Pancreas (tissue), 10 donors: ENCODE measurements at places on chromosomes 3 and 15. TPM values are rescaled to one million over a fixed set of nuclear protein-coding genes. Genes with fewer than 3 reads are reported as not detected.

LINGO1 gene
- 2.0 TPM for total RNA-seq

CHRNA5 gene
- 2.0 TPM for total RNA-seq

MAGI1 gene
- 45.1 TPM for total RNA-seq

OIP5 gene
- total RNA-seq, result 0.41 TPM

GXYLT2 gene
- total RNA-seq, result 4.2 TPM
